ENCODE measurements at places on chromosomes 16 and 17.
A peak's percentile ranks its signal among the peaks of the same experiment; 100 is the strongest.

DNA sequence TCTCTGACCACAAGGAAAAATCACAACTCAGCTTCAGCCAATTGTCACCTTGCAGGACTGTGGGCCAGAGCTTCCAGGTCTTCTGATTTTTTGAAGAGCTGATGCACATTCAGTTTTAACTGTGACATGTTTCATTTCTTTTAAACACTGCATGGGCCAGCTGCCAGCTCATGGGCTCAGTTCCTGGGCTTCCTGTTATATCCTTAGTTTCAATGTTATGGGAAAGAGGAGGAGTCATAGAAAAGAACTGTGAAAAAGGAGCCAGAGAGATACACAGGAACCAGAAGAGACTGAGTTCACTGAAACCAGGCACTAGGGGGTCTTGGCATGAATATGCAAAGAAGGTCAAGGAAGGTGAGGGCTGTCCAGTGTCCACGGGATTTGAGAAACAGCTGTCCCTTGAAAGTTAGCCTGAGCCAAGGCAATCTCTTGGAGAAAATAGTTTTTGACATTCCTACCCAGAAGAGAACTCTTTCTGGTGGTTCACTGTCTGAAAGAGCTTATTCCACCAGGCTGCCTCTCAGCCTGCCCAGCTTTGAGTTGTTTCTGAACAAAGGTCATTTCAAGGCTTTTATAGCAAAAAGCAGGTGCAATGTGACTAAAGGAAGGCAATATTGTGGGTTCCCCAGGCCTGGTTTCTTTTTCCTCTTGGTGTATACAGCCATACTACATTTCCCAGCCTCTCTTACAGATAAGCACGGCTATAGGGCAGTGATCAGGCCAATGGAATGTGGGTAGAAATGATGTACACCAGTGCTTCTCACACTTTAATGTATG is 10.5 kb downstream of the PDILT start:
- DNase-seq = no peak

DNA sequence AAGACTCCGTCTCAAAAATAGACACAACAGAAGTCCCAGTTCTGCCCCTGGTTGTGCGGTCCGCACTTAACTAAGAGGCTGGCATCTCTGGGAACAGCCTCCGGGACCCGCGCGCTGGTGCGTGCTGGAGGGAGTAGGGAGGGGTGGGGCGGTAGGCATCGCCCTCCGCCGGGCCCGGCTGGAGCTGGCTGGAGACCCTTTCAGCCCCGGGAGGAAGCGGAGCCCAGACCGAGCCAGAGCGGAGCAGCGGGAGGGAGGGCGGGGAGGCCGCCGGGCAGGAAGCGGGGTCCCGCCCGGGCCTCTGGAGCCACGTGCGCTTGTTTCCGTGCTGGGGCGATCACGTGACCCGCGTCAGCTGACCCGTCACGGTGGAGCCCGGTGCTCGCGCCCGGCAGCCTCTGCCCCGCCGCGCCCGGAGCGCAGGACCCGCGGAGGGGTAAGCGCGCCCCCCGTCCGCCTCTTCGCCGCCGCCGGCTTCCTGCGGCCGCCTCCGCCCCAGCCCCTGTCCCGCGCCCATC is at the start of gene WDR81:
TSS of gene WDR81 (plus strand) at position 354 of the 518 bp plus-strand sequence. CDS start 256 bp downstream, outside the sequence.
- peak; percentile 94 for DNase-seq

- no peak for DNase-seq
Measured at GRCh38 chr17:56639517-56639916, 46.0 kb downstream of the NOG start.

- no peak for DNase-seq
Measured at GRCh38 chr16:50684823-50685461, 3.8 kb upstream of the SNX20 start.

GRCh38 chr17:80071116-80071841 is 30.1 kb upstream of the GAA start:
- DNase-seq = no peak

DNA sequence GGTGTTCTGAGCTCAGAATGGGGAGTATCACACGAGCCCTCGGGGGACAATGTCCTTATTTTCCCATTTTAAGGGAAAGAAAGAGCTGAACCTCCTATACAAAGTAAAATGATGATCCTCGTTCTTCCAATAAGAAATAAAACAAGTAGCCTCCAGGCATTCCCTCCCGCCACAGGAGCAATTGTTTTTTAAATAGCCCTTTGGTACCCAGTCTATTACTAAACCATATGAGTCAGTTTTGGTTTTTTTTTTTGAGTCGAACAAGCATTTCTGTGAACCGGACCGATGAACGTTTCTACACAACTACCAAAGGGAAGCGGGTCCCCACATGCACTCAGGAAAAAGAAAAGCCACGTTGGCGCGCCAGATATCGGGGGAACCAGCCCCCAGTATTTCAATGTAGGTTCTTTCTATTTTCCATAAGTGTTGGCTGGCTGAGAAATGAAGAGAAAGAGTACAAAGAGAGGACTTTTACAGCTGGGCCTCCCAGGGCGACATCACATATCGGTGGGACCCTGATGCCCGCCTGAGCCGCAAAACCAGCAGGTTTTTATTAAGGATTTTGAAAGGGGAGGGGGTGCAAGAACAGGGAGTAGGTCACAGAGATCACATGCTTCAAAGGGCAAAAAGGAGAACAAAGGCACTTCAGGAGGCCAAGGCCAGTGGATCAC is 3.8 kb upstream of the DCXR start:
- no peak for DNase-seq

DNA sequence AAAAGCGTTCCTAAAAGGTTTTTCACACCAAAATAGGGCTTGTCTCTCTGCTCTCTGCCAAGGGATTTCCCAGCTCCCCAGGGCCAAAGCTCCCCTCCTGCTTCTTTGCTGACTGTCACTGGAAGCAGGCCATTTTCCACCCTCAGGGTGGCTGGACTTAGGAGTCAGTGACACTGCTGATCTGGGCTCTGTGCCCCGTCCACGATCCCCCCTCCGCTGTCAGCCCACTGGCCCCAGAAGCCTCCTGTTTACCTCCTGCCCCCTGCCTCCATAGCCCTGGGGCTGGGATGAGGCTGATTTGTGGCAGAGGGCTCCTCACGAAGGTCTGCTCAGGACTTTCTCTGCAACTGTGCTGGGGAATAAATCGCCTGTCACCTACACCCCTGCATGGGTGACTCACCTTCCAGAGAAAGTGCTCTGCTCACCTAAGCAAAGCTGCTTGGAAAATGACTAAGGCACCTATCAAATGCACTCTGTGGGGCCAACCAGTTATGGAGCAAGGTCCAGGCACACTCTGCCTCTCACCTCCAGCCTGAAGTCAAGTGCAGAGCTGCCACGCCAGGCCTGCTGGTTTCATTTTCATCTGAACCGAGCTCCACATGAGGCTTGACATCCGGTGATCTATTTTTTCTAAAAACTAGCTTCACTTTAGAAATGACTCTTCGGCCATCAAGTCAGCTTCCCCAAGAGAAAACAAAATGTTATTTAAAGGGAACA is 4.9 kb downstream of the MAP3K14 start:
- no peak for DNase-seq

- DNase-seq = no peak
Measured at GRCh38 chr17:61097781-61098180, 301.9 kb upstream of the TBX2 start.

- no peak for DNase-seq
Measured at GRCh38 chr16:82152196-82152595, 17.8 kb downstream of the MPHOSPH6 start.

DNA sequence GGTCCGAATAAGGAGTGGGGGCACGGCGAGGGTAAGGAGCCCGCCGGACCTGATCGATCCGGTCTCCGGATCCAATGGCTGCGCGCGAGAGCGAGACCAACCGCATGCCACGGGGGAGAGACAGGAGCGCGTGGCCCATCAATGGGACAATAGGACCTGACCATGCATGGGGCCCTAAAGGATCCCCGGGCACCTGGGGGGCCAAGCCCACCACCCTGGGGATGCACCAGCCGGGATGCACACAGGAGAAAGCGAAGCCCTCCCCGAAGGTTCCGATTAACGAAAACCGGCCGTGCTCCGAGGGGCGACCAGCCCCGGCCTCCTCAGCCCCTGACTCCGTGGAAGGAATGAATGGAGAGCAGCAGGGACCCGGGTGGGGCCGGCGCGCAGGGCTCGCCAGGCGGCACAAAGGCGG is 525 bp downstream of the JPT1 start:
- DNase-seq = no peak

GRCh38 chr16:72845322-72846020 is 202.5 kb downstream of the ZFHX3 start:
- no peak for DNase-seq

- no peak for DNase-seq
Measured at GRCh38 chr17:44314524-44314868, 6.1 kb downstream of the RUNDC3A start.

DNA sequence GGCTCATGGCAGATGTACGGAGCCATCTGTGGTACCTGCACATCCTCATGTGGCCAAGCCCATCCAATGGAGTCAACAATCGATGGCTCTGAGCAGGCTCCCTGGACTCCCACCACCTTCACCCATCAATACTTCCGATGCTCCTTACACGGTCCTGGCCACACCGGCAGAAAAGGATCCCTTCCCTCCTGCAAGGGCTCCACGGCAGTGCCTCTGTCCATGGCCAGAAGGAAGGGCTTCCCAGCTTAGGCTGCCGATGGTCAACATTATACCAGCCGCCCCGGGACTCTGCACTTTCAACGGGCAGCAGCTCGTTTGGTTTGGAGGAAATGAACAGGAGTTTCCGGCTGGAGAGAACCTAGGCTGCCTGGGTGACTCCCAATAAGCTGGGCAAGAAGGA is 13.2 kb downstream of the SLX4 start:
- no peak for DNase-seq

GRCh38 chr16:76676356-76676755 is 399.2 kb downstream of the CNTNAP4 start:
- DNase-seq = no peak

GRCh38 chr16:85395207-85395912 is 217.8 kb upstream of the GSE1 start:
- DNase-seq = peak; percentile 99

DNA sequence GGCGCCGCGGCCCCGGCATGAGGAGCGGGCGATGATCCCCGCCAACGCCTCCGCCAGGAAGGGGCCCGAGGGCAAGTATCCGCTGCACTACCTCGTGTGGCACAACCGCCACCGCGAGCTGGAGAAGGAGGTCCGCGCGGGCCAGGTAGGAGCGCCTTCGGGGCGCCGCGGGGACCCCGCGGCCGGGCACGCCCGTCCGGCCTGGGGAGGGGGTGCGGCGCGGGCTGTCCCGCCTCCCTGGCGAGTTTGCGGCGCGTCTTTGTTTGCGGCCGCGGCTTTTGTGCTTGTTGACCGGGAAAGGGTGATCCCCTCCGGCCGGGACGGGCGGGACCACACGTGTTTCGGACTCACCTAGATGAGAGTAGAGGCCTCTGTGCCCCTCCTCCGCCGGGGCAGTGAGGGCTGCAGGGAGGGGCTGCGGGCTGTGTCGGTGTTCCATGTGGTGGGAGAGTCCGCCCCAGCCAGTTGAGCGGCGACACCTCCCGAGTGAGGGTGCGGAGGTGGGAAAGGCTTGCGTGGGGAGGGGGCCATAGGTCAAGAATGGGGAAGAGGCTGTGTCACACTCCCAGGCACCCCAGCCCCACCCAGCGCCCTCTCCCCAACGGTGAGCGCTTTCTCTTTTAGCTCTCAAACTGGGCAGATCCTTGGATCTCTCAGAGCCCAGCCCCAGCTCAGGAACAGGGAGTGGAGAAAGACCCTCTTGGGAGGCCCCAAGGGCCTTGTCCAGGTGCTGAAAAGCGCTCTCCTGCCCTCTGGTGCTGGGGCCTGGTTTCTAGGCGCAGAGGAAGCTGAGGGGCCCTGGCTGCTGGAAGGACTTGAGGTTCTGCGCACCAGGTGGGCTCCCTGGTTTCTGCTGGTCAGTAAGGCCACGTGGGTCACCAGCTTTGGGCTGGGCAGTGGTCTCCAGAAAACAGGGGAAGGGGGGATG is 923 bp downstream of the ANKRD13B start:
- DNase-seq = peak; percentile 35

DNA sequence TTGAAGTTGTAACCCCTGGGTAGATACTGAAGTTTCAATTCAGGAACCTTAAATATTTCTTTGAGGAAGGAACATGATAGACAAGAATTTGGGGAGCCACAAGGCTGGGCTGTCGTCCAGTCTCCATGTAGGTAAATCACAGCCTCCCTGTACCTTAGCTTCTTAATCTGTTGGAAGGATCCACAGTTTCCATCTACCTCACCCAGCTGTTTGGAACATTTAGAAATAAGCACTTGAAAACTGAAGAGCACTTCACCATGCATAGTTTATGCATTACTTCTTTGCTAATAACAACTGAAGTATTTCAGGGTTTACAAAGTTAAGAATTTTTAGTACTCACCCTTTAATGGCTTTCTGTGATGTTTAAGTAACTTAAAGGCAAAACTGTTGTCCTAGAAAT is 17.2 kb downstream of the TXNDC11 start:
- no peak for DNase-seq

DNA sequence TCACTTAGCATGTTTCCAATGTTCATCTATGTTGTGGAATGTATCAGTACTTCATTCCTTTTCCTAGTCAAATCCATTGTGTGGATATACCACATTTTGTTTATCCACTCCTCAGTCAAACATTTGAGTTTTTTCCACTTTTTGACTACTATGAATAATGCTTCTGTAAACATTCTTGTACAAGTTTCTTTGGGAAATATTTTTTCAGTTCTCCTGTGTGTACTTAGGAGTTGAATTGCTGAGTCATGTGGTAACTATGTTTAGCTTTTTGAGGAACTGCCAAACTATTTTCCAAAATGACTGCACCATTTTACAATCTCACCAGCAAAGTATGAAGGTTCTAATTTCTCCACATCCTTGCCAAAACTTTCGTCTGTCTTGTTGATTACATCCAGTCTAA is 223.7 kb upstream of the AXIN2 start:
- peak; percentile 20 for DNase-seq

- DNase-seq = no peak
Measured at GRCh38 chr16:85851034-85851785, 47.8 kb upstream of the IRF8 start.

- DNase-seq = no peak
Measured at GRCh38 chr17:18042983-18043382, 3.8 kb downstream of the GID4 start.

Measured in HTR-8/SVneo (cell line).